ENCODE measurements at places on chromosomes 3 and 15.

- DNase-seq: peak; percentile 6
These were observed 17.1 kb downstream of the SETMAR start for GRCh38 chr3:4320096-4320911.

GRCh38 chr3:100810671-100811070 lies 101.4 kb downstream of the TFG start:
- DNase-seq: peak; percentile 95

DNA sequence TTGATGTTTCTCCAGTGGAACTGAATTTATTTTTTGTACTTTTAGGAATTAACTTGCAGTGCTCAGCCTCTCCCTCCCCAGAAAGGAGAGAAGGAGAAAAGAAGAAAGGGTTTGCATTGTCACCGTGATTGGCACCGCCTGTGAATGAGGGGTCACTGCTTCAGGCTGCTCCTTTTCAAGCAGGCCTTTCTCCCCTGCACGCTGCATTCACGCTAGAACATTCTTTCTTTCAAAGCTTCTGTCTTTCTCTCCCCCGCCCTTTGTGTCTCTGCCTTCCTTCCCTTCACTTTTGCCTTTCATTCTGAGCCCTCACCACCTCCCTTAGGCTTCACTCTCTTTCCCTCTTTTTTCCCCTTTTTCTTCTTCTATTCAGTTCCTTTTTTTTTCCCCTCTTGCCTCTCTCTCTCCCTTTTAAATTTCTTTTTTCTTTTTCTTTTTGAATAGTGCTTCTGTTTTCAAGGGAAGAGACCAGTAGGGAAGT lies 42.4 kb downstream of the ZNF710 start:
- DNase-seq: no peak

DNA sequence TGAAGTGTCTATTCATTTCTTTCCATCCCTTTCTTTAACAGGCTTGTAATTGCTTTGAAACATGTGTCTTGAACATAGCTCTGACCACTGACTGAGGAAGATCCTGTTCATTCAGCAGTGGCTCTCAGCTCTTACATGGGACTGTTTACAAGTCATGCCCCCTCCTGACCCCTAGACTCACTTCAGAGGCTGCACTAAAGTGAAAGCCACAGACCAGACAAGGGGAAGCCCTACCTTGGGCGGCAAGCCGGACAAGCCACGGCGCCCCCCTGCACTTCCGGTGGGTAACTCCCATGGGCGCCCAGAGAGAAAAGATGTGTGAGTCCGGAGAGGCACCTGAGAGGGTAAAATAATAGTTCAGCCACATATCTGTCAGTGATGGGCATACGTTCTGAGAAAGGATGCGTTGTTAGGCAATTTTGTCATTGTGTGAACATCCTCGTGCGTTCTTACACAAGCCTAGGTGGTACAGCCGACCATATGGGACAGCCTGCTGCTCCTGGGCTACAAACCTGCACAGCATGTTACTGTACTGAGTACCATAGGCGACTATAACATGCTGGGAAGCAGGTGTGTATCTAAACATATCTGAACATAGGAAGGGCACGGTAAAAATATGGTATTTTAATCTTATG lies 116.2 kb downstream of the CHSY1 start:
- no peak for DNase-seq

GRCh38 chr15:36458411-36458810 lies 121.0 kb upstream of the CDIN1 start:
- DNase-seq: peak; percentile 44

DNA sequence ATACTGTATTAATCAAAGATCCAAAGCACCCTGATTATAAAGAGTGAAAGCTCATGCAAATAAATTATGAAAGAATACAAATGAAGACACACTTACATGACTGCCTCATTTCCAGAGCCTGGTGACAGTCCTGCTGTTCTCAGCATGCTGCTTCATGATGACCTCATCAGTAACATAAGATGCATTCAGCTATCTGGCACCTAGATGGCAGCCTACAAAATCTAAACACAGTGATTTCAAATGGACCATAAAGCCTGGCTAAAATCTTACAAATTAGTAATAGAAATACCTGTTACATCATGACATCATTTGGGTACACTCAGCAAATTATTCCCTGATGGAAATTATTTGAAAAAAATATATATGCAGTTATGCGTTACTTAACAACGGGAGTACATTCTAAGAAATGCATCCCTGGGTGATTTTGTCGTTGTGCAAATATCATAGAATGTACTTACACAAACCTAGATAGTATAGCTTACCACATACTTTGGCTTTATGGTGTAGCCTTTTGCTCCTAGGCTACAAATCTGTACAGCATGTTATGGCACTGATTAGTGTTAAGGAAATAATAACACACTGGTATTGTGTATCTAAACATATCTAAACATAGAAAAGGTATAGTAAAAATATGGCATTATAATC lies 207.2 kb downstream of the EPHA3 start:
- peak; percentile 58 for DNase-seq

GRCh38 chr3:149507491-149508324 lies 33.2 kb downstream of the TM4SF4 start:
- DNase-seq: peak; percentile 30

- peak; percentile 71 for DNase-seq
These were observed 203.7 kb downstream of the SLC9A9 start for GRCh38 chr3:143644370-143645089.

GRCh38 chr3:112672716-112673541 lies 32.0 kb upstream of the CCDC80 start:
- DNase-seq: peak; percentile 55

DNA sequence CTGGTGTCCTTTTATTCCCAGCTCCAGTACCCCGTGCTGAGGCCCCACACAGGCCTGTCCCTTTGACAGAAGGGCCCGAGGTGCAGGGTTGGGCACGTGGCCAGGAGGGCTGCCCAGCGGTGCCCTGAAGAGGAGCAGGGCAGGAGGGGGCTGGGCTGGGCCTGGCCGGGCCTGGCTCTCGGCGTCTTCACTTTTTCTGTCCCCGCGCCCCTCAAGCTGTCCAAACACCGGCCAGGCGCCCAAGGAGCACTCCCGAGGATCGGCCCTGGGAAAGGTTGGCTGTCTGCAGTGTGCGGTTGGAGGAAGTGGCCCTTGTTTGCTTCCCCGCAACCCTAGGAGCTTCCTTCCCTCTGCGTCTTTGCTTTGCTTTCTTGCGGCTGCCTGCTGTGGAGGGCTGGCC lies 84.1 kb downstream of the WNT7A start:
- no peak for DNase-seq

DNA sequence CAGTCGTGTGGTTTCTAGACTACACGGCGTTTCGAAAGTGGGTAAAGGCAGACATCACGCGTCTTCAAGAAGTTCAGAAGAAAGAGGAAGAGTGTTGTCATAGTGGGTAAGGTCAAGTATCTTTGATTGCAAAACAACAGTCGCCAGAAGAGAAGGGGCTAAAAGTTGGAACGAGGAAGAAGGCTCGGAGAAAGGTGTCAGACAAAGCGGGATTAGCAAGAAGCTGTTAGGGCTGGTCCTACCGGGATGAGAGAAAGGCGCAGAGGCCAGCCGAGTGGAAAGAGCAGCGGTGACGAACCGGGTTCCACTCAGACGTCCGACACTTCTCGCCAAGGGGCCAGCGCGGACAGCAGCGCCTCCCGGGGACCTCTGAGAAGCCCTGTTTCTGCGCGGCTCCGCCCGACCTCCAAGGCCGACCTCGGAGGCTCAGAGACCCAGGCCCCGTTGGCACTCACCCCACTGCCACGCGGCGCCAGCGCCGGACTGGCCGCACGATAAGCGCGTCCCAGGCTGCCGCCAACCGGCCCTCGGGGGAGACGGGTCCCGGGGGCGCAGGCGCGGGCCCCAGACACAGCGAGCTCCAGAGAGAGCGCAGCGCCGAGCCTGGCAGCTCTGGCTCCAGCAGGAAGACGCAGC lies 436 bp downstream of the ADPGK start:
- DNase-seq: no peak

DNA sequence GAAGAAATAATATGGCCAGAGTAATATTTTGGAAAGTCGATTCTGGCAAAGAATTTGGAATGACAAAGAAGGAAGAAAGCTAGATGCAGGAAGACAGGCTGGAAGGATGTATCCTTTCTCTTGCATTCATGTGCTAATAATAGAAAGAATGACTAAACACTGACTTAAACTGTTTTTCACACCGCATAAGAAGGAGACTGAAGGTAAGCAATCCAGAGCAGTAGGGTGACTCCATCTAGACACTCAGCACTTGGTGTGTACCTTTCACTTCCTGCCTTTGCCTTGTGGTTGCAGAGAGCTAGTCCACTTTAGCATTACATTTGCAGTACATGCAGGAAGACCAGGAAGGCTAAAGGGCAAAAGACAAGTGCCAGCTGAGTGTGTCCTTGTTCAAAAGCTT lies 234.6 kb downstream of the RBMS3 start:
- DNase-seq: peak; percentile 81

GRCh38 chr15:58854593-58854992 lies 78.9 kb downstream of the SLTM start:
- no peak for DNase-seq

DNA sequence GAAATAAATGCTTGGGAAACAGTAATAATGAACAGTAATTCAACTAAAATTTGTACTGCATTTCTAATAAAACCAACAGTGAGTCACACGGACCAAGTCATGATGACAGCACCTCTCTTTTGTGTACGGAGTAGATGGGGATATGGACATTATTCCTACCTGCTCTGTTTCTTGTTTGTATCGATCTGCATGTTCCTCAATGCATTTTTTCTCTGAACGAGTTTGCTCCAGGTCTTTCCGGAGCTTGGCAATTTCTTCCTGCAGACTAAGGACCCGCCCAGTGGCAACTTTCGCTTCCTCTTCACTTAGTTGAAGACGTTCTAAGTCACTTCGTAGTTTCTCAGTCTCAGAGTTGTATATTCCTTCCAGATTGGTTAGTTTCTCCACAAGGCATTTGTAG lies 74.4 kb upstream of the MYO5C start:
- peak; percentile 6 for DNase-seq

GRCh38 chr3:170804078-170804477 lies 65.9 kb downstream of the RPL22L1 start:
- no peak for DNase-seq

- DNase-seq: peak; percentile 51
These were observed 656 bp downstream of the CD47 start for GRCh38 chr3:108090049-108090700.

DNA sequence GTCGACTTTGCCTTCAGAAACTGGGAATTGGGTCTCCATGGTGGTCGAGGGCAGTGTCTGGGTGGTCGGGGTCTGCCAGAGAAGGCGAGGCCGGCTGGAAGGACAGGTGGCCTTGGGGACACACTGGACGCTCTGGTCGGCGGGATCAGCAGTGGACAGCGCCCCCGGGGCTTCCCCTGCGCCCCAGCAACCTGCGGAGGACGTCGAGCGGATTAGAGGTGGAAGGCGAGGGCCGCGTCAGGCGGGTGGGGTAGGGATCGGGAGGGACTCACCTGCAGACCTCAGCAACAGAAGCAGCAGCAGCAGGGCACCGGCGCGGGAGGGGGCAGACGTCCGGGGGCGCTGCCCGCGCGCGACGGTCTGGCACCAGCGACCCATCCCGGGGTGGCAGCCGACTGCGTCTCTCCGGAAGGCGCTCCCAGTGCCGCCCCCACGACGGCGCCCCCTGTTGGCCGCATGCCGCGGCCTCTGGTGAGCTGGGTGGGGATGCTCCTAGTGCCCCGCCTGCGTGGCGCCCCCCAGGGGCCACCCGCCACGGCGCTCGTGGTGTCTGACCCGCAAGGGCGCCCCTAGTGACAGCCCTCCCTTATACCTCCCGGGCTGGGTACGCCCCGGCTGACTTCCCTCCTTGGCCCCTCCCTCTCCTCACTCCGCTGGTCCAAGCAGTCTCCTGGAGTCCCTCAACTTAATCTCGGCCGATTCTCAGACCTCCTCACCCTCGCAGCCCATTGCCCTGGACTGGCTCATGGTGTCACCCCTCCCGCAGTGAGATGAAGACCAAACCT lies at the start of gene PRSS50:
Gene PRSS50, minus strand, starts transcription at position 423 of the 785 bp plus-strand sequence. Its CDS starts 45 bp downstream, at position 378.
- DNase-seq: no peak

GRCh38 chr15:100958326-100959065 lies 39.3 kb downstream of the LRRK1 start:
- peak; percentile 56 for DNase-seq

GRCh38 chr3:194961149-194961548 lies 275.5 kb downstream of the FAM43A start:
- DNase-seq: no peak

- no peak for DNase-seq
These were observed 49.1 kb upstream of the POMGNT2 start for GRCh38 chr3:43154980-43155379.

DNA sequence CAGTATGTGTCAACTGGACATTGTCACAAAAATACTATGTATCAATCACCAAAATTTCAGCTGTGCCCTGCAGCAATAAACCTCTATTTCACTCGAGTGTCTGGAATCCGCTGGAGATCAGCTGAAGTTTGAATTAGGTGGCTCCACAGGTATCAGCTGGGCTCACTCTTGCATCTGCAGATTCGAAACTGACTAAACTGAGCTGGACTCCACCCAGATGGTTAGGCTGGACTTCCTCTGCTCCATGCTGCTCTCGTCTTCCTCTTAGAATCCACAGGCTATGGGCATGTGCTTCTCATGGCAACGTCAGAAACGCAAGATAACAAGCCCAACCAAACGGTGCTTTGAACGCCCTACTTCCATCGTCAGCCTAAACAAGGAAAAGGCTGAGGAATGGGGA lies 565.3 kb upstream of the ROBO2 start:
- no peak for DNase-seq

GRCh38 chr3:90076136-90076535 lies 968.7 kb downstream of the EPHA3 start:
- no peak for DNase-seq

- no peak for DNase-seq
These were observed 250.3 kb downstream of the POLQ start for GRCh38 chr3:121295452-121295851.

GRCh38 chr15:48603123-48603500 lies 42.4 kb downstream of the FBN1 start:
- DNase-seq: peak; percentile 39

DNA sequence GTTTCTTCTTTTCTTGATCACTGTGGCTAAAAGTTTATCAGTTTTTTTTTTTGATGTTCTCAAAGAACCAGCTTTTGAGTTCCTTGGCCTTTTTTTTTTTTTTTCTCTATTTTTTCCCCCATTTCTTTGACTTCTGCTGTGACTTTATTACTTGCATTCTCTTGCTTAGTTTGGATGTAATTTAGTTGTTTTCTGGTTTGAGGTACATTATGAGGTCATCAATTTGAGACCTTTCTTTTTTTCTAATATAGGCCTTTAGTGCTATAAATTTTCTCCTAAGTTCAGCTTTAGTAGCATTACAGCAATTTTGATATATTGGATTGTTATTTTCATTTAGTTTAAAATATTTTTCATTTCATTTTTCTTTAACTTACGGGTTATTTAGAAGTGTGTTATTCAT lies 35.3 kb downstream of the TCF12 start:
- DNase-seq: no peak

- no peak for DNase-seq
These were observed 24.1 kb downstream of the EAF1 start for GRCh38 chr3:15451216-15452113.

GRCh38 chr3:49352281-49352680 lies 5.9 kb downstream of the GPX1 start:
- no peak for DNase-seq

- peak; percentile 72 for DNase-seq
These were observed 9.3 kb upstream of the NR2E3 start for GRCh38 chr15:71800835-71801745.

GRCh38 chr3:45756055-45756454 lies 40.3 kb downstream of the SLC6A20 start:
- no peak for DNase-seq

Measured in fibroblast of skin of right biceps (primary cell).